ENCODE measurements at places on chromosomes 5 and 9.

GRCh38 chr9:92721548-92721947 is 43.1 kb downstream of the BICD2 start:
- DNase-seq: no peak

DNA sequence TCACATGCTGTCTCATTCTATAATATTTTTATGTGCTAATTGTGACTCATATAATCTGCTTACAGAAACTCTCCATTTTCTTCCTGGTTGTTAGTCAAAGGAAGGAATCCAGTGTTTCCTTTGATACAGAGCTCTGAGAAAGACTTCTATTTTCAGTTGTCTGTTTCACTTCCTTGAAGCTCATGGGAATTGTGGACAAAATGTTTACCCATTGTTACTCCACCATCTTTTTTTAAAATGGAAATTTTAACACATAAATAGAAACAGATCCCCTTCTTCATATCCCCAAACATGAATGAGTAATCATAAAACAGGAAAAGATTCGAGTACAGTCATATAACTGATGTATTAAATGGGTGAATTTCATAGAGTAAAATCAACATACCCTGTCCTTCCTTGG is 42.0 kb upstream of the KCNN2 start:
- DNase-seq: no peak

- DNase-seq: no peak
Measured at GRCh38 chr9:69759021-69759420, 790 bp downstream of the PTAR1 start.

GRCh38 chr9:124286292-124286931 is 28.7 kb downstream of the NEK6 start:
- no peak for DNase-seq

- DNase-seq: no peak
Measured at GRCh38 chr5:114412510-114413171, 50.8 kb downstream of the KCNN2 start.

- no peak for DNase-seq
Measured at GRCh38 chr5:59484618-59485017, 408.9 kb downstream of the PDE4D start.

GRCh38 chr9:132078699-132079356 is 839 bp downstream of the MED27 start:
- no peak for DNase-seq
